Left renal pelvis (tissue), 4 donors: ENCODE measurements at places on chromosomes 16 and 17. TPM values are rescaled to one million over a fixed set of nuclear protein-coding genes. Genes with fewer than 3 reads are reported as not detected.

Gene DRC3
- polyA plus RNA-seq = 24.6 TPM

Gene STX1B
- polyA plus RNA-seq = 1.6 TPM

Gene RNF166
- polyA plus RNA-seq = 17.6 TPM

Gene HIGD1B
- 1.1 TPM for polyA plus RNA-seq

Gene MC1R
- 8.6 TPM for polyA plus RNA-seq

Gene EXOC3L1
- 2.3 TPM for polyA plus RNA-seq

Gene CTDNEP1
- 158 TPM for polyA plus RNA-seq
